ENCODE measurements at places on chromosomes 6 and 20.

- no peak for DNase-seq
These were observed 60.1 kb upstream of the E2F3 start for GRCh38 chr6:20341564-20341963.

- no peak for DNase-seq
These were observed 8.8 kb upstream of the SNAI1 start for GRCh38 chr20:49973981-49974380.

- DNase-seq = no peak
These were observed 597.9 kb downstream of the COL12A1 start for GRCh38 chr6:74607934-74608333.

- no peak for DNase-seq
These were observed 113.9 kb upstream of the ZNF217 start for GRCh38 chr20:53707371-53708055.

DNA sequence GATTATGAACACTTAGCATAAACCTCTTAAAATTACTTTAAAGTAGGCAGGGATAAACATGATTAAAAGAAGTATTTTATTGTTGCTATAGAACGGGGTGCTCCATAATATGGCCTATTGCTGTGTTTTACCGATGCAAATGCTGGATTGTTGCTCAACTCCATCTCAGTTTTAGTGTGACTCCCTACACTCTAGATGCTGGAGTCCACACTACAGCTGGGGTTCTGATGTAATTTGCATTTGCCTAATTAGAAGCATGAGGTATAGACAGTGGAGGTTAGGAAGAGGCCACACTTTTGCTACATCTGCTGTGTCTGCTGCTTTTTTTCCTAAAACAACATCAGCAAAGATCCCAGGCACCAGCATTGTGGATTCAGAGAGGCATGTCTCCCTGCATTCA lies 6.7 kb upstream of the HMGN3 start:
- DNase-seq = no peak

DNA sequence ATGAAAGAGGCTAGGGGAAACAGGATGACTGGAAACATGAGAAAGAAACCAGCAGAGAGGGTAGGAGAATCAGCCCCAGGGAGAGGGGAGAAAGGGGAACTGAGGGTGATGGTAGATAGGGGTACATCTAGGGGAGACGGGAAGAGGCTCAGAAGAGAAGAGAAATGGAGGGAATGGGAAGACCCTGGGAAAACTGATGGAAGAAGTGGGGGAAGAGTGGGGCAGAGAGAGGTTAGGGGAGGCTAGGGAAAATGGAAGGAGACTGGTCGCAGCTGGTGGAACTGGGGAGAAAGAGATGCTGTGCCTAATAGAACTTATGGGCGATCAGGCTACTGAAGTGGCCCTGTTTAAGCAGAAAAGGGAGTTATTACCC lies 548 bp downstream of the PROCR start:
- DNase-seq = no peak

DNA sequence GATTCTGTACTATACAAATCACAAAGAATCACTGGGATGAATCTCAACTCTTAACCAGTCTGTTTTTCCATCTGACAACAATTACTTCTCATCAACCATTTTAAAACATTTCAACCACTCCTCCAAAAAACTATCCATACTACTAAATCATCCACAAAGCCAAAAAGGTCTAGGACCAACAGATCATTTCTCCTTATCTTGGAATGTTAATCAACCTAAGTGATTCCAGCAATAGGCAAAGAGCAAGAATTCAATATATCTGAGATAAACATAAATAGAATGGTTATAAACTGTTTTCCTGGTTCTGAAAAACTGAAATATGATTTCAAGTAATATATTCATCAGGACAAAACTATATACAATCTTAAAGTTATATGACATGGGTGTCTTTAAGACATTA lies 28.6 kb downstream of the RANBP9 start:
- no peak for DNase-seq

- no peak for DNase-seq
These were observed 36.3 kb downstream of the SLC52A3 start for GRCh38 chr20:731891-732560.

DNA sequence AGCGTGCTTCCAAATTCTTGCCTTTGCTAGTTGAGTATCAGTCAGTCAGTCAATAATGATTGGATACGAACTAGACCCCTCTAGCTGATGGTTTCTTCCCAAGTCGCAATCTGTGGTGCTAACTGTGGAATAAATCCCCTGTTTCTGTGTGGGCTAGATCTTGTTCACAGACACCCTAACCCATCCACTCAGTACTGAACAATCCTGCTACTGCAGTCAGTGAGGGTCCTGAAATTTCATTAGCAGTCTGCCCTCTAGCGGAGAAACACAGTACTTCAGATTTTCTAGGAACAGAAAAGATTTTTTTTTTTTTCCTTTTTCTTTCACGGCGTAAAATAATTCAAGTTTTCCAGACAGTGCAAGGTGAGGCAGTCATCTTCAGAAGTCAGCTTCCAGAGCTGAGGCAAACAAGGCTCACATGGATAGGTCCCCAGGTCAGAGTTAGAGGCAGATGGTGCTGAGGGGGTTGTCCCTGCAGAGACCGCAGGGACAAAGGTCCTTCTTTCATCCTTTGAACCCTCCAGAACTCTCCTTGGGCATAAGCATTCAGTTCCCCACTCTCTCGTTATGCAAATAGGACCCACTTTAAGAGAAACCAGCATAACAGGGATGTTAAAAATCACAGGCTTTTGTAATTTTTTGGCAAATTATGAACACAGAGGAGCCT lies 119.6 kb downstream of the SCML4 start:
- DNase-seq = no peak

DNA sequence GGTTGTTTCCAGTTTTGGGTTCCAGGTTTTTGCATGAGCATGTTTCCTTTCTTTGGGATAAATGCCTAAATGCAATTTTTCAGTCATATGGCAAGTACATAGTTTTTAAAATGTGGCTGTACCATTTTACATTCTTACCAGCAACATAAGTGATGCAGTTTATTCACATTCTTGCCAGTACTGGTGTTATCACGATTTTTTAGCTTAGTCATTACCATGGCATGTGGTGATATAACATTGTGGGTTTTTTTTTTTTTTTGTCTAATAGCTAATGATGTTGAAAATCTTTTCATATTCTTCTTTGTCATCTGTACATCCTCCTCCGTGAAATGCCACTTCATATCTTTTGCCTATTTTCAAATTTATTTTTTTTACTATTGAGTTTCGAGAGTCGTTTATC lies 2.9 kb upstream of the TDRD6 start:
- DNase-seq = no peak

GRCh38 chr20:2825761-2826160 lies 9.6 kb downstream of the TMEM239 start:
- no peak for DNase-seq

DNA sequence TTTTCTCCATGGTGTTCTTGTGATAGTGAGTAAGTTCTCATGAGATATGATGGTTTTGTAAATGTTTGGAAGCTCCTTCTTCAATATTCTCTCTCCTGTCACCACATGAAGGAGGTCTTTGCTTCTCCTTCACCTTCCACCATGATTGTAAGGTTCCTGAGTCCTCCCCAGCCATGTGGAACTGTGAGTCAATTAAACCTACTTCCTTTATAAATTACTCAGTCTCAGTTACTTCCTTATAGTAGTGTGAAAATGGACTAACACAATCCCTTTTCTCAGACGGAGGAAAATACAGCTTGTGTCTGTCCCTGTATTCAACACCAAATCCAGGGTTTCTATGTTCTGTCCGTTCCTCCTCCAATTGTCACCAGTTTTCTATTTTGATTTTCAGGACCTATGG lies 181.0 kb downstream of the ALDH8A1 start:
- no peak for DNase-seq

DNA sequence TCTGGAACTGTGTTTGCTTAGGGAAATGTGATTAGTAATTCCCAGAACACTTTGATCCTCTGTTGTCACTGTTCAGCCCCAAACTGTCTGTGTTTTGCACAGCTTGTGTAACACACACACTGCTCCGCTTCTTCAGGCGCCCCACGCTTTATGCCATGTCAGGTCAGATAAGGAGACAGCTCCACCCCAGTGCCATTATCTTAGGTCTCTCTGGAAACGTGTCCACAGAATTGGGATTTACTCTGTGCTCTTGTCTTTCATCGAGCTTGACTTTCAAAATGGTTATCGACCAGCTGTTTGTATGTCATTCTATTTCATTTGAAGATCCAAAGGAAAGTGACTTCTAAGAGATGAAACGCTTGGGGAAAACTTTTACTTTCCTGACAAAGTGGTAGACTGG lies 106.4 kb upstream of the SSTR4 start:
- no peak for DNase-seq

DNA sequence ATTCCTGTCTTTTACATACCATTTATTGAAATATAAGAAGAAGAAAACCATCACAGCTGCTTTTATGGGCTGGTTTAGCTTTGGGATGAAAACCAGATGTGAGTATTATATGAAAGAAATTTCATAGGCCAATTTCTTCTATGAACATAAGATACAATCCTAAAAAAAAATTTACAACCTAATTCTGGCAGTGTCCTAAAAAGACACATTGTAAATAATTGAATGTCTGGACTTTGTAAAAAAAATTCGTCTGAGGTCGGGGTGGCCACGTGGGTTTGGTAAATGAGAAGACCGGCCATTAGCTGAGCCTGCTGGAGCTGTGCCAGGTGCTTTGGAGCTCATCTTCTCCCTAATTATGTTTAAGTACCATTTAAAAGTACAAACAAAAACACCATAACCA lies 26.8 kb downstream of the DACT2 start:
- no peak for DNase-seq

DNA sequence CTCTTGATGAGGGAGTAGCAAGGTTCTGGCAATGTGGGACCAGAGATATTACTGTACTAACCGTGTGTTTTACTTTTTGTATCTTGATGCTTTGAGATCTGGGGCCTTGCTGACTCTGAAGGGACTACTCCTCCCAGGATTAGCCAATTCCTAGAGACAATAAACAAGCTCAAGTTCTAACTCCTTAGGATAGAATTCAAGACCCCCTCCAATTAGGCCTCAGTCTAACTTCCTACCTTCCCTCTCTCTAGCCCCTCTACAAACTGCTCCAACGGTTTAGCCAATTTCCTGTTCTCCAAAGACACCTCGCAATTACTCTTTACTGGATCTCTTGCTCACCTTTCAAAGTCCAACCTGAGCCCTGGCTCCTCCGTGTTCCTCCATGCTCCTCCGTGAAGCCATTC lies 158.7 kb upstream of the JARID2 start:
- DNase-seq = no peak

DNA sequence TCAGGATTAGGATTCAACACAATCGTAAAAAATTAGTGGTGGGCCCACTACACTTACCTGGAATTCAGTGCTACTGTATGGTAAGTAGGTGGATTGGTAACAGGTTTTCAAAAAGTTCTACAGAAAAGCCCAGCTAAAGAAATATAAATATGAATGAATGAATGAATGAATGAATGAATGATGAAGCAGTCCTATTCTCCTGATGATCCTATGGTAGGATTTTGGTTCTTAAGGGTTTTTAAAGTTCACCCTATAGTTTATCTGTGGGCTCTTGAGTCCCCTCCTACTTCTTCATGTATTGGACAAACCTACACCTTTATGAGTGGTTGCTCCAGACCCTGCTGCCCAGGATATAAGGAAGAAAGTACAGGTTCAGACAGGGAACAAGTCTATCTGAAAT lies 89.5 kb upstream of the HEY2 start:
- no peak for DNase-seq

- DNase-seq = no peak
These were observed 67.2 kb upstream of the KIF25 start for GRCh38 chr6:167930295-167930694.

- DNase-seq = no peak
These were observed 34.6 kb downstream of the TFAP2C start for GRCh38 chr20:56663660-56664059.

DNA sequence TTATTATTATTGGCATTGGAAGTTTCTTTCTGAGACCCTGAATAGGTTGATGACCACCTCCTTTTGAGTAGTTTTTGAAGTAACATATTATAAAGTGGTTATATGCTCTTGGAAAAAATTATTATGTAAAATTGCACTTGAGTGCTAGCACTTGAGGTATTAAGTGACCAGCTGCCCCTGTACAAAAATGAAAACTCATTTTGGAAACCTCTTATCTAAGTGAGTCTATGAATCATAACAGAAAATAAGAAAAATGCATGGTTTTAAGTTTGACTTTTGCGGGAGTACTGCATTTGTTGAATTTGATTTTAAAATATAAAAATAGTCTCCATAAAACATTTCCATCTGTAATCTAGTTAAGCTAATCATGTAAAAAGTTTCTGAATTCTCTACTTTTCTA lies 248.3 kb downstream of the TMEM242 start:
- DNase-seq = no peak

GRCh38 chr6:129709769-129710449 lies at the start of gene ARHGAP18:
ARHGAP18 (minus strand) TSS chr6:129710177; CDS start chr6:129710136, 41 bp downstream.
- peak; percentile 61 for DNase-seq

GRCh38 chr6:43086022-43086658 lies 10.0 kb downstream of the PTK7 start:
- DNase-seq = no peak

DNA sequence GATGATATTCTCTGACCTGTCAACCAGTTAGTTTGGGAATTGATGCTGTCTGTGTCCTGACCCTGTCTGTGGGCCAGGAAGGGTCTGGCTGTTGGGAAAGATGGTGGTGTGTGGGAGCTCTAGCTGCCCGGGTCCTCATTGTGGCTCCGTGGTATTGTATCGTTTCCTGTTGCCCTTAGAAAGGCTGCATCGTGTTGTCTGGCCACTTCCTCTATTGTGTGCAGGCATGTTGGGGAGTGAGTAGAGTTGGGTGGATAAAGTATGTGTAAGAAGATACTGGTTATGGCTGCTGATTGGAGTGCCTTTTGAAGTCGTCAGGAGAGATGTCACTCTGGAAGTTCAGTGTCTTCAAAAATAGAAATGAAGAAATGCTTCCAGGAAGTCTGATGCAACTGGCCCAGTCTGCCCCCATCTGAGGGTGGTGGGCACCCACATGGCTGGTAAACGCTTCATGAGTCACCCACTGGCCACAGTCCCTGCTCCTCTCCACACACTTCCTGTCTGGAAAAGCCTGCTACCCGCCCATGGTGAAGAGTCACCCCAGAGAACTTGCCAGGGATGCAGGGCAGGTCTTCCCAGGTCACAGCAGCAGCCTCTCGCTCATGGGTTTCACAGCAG lies 27.9 kb downstream of the PPARD start:
- peak; percentile 21 for DNase-seq

- peak; percentile 84 for DNase-seq
These were observed at the start of gene SNTA1 for GRCh38 chr20:33443512-33444239. SNTA1 (minus strand) TSS chr20:33443763; CDS start chr20:33443620, 143 bp downstream.

DNA sequence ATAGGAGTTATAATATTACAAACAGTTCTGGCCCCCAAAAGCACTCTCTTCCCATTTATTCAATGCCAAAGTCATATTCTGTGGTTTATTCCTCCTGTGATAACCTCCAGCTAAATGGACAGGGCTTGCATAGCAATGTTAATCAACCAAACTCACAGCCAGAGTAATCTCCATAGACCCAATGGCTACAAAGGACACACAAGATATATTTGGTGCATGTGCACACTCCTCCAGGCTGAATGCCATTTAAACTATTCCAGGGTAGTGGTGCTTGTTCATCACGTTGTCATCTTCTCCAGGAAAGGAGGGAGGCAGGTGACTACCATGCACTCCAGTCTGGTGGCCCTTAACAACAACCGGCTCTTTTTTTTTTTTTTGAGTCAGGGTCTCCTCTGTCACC lies 56.8 kb downstream of the B3GAT2 start:
- no peak for DNase-seq

- no peak for DNase-seq
These were observed 83.3 kb downstream of the ALDH8A1 start for GRCh38 chr6:134866563-134866962.

All from activated naive CD4-positive, alpha-beta T cell treated with anti-CD3 and anti-CD28 coated beads, Interleukin-2, amount 50 U/mL, for 16 hours (primary cell).